Stimulated activated naive CD8-positive, alpha-beta T cell treated with anti-CD3 and anti-CD28 coated beads, Interleukin-15, Interleukin-2, amounts not matched to agents 100 U/mL and 50 U/mL, for 24 hours (primary cell): ENCODE measurements at places on chromosomes 2 and 18.

- DNase-seq, result no peak
Observed at GRCh38 chr2:20523073-20523798, 76.4 kb downstream of the RHOB start.

GRCh38 chr2:167732326-167732725, 515.1 kb downstream of the STK39 start:
- no peak for DNase-seq

DNA sequence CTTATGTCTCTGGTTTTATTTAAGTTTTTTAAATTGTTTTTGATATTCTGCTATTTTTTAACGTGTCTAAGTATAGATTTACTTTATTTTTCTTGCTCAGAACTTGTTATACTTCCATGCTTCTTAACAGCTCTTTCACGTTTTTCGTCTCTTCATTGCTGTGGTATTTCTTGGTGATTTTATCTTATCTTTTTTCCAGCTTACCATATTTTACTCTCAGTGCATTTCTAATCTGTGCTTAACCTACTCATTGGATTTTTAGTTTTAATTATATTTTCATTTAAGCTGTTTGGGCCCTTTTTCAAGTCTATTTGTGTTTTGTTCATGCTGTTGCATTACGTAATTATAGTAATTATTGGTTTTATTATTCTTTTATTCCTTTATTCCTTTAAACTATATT, 11.1 kb downstream of the SLC9A2 start:
- DNase-seq, result no peak

GRCh38 chr18:55296778-55297177, 291.2 kb downstream of the TCF4 start:
- no peak for DNase-seq

DNA sequence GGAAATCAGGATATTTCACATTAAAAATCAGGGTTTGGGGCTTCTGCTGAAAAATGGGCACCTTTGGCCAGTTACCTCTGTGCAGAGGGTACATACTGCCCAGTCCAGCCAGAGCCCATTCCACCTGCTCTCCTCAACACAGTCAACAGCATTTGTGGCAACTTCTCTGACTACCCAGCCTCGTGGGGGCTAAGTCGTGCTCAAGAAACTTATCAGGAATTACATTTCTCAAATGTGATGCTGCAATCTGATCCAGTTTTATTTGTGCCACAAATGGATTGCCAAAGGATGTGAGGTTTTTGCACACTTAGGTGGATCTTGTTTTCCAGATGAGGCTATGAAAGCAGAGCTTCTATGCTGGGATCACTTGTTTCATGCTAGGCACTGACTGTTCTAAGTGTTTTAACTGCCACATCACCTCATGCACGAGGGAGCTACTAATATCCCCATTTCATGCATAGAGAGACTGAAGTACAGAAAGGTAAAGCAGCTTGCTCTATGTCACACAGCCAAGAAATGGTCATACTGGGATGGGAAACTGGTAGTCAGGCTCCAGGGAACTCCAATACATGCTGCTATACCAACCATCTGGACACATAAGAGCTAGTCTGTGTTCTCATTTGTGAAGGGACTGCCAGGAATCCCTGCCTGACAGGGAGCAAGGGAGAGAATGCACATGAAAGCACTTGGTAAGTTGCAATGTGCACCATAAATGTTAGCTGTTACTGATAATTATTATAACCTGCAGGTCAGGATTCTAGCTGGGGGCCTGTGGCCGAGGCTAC, 89.0 kb upstream of the HK2 start:
- no peak for DNase-seq
